ENCODE measurements at places on chromosomes 4 and X. TPM values are rescaled to one million over a fixed set of nuclear protein-coding genes. Genes with fewer than 3 reads are reported as not detected.

KIT gene
- 0.07 TPM for total RNA-seq

BRCC3 gene
- 12.0 TPM for total RNA-seq

SH3RF1 gene
- total RNA-seq, result 19.9 TPM

DDIT4L gene
- 1.0 TPM for total RNA-seq

EOLA2 gene
- total RNA-seq, result 31.4 TPM

ZFP92 gene
- 0.34 TPM for total RNA-seq
